ENCODE measurements at places on chromosomes 4 and X.

DNA sequence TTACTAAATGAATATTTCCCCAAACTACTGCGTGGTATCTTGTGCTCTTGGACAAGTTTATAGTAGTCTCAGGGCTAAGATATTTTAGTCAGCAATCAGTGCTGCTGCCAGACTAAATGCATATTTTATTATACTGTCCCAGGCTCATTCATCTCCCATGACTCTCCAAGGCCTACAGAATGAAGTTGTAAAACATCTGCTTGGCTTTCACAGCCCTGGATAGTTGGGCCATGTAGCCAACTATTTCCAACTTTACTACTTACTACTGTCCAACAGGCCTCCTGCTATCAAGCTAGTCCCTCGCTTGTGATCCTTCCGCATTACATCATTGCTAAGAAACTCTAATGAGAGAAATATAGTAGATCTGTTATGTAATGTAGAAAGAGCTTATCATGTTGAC lies 31.4 kb downstream of the MAGEB16 start:
- DNase-seq: no peak

GRCh38 chr4:1061760-1062159 lies 50.3 kb downstream of the FGFRL1 start:
- no peak for DNase-seq

GRCh38 chr4:23202712-23203247 lies 510.0 kb downstream of the GBA3 start:
- no peak for DNase-seq

DNA sequence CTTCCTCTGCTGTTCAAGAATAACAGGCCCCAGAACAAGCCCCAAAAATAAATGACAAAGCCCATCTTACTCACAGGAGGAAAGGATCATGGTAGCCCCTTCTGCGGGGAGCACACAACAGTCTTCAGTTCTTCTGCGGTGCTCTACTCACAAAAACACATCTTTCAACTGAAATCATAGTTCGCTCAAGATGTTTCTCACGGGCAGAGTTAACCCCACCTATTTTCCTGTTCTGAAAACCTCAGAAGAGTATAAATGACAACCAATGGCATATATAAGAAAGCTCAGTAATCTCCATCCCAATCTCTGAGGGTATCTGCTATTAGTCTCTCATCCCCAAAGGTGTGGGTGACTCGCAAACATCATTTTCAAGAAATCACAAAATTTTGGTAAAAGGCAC lies at the start of gene TXK:
TSS of gene TXK (minus strand) at position 170 of the 400 bp plus-strand sequence. CDS start at position 90, 80 bp downstream.
- DNase-seq: no peak

DNA sequence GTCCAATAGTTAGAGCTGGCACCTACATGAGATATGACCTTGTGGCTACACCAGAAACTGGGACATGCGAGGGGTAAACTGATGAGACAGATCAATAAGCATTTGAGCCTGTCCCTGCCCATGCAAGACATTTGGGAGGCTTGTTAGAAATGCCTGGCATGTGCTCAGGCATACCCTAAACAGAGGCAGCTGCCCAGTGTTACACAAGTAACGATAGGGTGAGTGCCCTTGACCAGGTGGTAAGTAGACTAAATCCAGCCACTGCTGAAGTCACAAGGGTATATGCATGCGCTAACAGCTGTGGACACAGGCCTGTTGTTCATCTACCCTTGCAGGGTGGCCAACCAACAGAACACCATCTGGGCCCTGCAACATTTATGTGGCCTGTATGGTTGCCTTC lies 56.1 kb upstream of the CCDC149 start:
- DNase-seq: no peak

Data from T-helper 22 cell (primary cell).